ENCODE measurements at places on chromosomes 2 and 18.

DNA sequence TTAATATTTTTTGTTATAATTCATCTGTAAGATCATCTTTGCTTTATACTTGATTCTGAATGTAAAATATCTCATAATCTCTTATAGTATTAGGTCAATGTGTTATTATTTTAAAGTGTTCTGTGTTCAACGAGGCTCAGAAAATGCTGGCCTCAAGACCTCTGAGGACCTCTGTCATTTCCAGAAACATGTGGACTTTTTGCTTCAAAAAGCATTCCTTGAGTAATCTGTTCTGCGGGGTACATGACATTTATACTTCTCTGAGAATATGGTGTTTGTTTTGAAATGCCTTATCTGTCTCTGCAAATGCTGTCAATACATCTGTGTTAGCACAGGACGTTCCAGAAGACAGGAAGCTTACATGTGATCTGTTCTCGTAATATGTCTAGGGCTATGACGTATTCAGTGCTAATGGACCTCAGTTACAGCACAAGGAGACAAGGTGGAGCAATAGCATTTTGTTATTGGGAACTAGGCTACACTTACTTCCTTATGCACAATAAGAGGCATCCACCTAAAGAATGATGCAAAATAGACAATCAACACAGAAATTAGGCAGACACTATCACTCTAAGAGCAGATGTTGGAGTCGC, 37.6 kb upstream of the IL1RL1 start:
- DNase-seq: no peak

- no peak for DNase-seq
Measured at GRCh38 chr2:165582863-165583506, 113.5 kb downstream of the CSRNP3 start.

DNA sequence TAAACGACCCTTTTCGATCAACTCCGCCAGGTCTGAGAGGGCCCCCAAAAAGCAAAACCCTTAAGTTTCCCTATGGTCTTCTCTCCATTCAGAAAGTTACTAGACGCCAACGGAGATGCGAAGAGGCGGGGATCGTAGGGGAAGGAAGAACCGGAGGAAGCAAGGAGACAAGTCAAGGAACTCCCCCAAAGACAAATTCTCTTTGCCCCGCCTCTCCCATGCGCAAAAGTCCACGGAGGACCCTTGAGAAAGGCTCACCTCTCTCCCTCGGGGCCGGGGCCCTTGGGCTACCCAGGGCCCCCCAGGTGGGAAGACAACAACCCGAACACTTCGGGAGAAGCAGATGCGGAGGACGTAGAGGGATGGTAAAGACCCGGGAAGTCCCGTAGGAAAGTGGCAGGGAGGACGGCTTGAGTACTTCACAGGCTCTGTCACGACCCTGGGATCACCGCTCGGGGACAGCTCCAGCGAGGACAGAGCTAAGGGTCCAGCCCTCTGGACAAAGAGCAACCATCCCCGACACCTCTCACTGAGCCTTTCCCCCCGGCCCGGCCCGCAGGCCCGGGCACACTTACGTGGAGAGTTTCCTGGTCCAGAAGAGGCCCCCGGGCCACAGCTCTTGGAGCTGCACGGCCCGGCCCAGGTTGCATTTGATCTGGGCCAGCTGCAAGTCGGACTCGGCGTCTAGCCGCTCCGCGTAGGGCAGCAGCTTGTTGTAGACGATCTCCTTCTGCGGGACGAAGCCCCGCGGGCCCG, 647 bp downstream of the PSME4 start:
- DNase-seq: no peak

GRCh38 chr2:6977786-6978185, 60.6 kb downstream of the RNF144A start:
- no peak for DNase-seq

GRCh38 chr2:23655934-23656596, 270.9 kb downstream of the ATAD2B start:
- no peak for DNase-seq

GRCh38 chr2:220077488-220077887, 450.1 kb downstream of the SLC4A3 start:
- no peak for DNase-seq

DNA sequence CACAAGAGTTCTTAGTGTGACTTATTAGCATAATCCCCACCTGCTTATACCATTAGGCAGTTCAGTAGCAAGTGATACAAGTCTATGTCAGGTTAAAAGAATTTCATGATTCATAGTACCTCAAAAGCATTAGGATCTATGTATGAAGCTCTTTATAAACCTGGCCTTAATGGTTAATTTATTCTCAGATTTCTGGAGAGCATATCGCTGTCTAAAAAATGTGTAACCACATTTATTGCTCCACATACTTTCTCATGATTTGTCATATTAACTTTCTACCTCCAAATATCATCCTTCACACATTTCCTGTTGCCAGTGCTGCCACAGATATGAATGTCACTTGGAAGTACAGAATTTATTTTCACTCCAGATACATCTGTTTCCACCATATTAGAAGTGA, 332.8 kb upstream of the MAP2 start:
- no peak for DNase-seq

DNA sequence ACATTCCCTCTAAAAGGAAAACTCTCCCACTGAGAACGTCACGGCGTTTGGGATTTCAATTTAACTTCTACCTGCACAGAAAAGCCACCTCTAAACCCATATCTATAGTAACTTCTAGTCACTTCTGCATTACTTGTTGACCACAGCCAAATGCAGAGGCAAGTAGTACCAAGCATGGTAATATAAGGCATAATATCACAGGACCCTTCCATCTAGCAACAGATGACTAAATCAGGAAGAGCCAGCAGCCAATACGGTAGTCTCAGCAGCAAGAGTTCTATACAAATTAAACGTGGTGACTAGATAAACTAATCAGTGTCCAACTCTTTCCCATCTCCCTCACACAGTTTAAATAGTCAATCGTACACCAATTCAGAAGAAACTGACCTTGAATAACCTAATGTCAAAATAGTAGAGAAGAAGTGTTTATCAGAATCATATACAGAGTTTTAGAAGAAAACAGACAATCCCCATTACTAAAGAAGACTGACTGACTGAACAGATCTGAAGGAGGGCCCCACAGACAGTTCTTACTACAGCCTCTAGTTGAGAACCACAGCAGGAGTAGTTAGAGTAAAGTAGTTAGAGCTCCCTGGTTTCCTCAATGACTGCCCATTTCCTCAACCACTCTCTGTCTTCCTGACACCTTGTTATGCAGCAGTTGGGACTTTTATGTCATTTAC, 30.0 kb downstream of the MEMO1 start:
- no peak for DNase-seq

- no peak for DNase-seq
Measured at GRCh38 chr2:121489284-121489683, 41.4 kb upstream of the RNU4ATAC start.

GRCh38 chr2:217010173-217010572, 150.3 kb upstream of the TNP1 start:
- DNase-seq: no peak

DNA sequence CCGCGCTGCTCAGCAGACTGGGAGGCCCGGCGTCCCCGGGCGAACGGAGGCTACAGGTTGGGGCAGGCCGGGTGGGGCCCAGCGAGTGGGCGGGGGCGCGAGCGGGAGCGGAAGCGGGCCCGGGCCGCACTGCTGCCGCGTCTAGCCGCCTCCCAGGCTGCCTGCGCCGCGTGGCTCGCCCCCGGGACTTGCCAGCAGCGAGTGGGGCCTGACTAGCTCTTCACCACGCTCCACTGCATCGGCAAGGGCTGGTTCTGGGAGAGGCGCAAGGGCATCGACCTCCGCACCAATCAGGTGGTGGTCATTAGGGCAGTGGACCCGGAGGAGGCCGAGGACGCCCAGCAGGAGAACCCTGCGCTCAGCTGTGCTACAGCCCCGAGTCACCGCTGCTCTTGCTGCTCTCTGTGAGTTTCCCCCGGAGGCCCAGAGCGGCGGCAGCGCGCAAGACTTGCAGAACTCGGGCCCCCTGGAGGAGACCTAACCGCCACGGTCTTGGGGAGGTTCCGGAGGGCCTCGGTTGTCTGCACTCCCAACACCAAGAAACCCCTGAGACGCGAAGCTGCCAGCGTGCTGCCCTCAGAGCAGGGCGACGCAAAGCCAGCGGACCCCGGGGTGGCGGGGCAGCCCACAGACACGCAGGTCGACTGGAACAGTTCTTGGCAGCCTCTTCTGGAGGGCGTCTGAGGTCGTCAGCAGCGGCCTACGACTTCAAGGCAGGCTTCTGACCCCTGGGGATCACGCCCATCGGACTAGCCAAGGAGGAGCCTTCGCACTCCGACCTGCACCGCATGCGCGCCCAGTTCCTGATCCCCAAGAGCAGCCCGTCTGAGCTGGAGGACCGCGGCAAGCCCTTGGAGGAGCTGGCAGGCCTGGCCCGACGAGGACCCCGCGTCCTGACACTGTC, 27.2 kb upstream of the PTPN2 start:
- DNase-seq: no peak

GRCh38 chr2:25699216-25699615, 25.8 kb upstream of the DTNB start:
- no peak for DNase-seq

GRCh38 chr2:30823452-30823851, 16.2 kb upstream of the CAPN13 start:
- DNase-seq: no peak

GRCh38 chr2:200847269-200847668, 17.2 kb downstream of the CLK1 start:
- no peak for DNase-seq

- no peak for DNase-seq
Measured at GRCh38 chr18:23977719-23978483, 36.7 kb upstream of the TTC39C start.

DNA sequence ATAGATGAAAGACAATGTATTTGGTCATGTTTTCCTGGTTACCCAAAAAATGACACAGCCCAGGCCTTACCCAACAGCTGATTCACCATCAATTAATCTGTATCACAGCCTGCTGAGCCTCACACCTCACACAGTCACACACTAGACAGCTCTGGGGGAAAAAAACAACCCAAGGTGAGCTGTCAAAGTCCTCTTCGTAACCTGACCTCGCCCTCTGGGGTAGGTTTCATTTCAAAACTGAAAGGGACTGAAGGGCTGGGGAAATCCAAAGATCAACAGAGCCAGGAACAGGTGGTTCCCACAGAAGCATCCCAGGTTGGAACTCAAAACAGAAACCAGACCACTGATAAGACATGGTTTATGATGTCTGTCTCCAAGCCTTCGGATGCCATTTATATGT, 18.2 kb upstream of the PCBP1 start:
- DNase-seq: no peak

DNA sequence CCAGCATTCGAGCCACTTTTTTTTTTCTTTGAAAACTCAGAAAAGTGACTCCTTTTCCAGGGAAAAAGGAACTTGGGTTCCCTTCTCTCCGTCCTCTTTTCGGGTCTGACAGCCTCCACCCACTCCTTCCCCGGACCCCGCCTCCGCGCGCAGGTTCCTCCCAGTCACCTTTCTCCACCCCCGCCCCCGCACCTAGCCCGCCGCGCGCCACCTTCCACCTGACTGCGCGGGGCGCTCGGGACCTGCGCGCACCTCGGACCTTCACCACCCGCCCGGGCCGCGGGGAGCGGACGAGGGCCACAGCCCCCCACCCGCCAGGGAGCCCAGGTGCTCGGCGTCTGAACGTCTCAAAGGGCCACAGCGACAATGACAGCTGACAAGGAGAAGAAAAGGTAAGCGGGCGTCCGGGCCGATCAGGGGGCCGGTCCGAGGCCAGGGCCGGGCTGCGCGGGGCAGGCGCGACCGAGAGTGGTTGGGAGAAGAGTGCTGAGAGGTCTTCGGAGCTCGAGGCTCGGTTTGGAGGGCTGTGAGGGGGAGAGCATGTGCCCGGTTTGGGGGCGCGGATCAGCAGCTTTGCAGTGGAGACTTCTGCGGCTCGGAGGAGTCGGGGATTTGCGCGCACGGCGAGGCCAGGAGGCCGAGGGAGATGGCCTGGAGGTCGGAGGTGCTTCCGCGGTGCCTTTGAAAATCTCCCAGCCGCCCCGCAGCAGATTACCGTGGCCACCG, 502 bp downstream of the EPAS1 start:
- peak; percentile 38 for DNase-seq

- DNase-seq: no peak
Measured at GRCh38 chr2:121255358-121255757, 29.6 kb downstream of the TFCP2L1 start.

DNA sequence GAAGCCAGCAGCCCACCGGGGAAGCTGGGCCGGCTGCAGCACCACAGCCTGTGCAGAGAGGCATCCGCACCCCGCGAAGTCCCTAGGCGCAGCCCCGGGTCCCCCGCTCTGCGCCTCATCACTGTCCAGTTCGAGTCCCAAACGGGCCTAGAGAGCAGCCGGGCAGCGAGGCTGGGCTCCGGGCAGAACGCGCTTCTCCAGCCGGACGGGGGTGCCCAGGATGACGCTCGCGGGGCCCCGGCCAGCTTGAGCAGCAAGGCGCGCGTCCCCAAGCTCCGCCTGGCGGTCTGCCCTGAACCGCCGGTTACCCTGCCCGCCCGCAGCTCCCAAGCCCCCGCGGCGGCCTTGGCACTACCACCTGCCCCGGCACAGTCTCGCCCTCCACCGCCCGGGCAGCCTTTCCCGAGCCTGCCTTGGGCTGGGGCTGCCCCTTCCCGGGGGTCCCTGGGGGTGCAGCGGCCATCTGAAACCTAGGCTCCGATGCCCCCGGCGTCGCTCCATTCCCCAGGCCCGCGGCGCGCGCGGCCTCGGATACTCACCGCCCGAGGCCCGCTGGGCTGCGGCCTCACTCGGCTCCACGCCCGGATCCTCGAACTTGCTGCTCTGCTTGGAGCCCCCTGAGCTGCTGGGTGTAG, 591 bp downstream of the SLC16A14 start:
- no peak for DNase-seq

- no peak for DNase-seq
Measured at GRCh38 chr2:11375689-11376027, 31.2 kb upstream of the ROCK2 start.

DNA sequence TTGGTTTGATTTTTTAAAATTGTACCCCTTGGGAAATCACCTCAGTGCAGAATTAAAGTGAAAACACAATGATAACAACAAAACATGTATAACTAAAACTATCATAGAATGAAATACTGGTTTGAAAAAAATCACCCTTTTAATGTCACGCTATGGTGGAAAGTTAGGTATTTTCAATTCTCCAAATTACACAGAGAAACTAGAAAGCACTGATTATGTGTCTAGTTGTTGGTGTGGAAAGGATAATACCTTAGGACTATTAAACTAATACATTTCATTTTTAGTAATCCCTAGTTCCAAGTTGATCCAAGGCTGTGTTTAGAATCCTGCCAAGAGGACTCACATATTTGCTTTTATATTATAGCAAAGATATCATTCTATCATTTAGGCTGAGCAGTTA, 71.2 kb downstream of the NUP35 start:
- DNase-seq: no peak

Data from D721Med (cell line).